Coronary artery (tissue), 2 donors: ENCODE measurements at places on chromosomes 12 and 14.

GRCh38 chr12:103282124-103282523, 213.6 kb downstream of the C12orf42 start:
- DNase-seq: no peak

DNA sequence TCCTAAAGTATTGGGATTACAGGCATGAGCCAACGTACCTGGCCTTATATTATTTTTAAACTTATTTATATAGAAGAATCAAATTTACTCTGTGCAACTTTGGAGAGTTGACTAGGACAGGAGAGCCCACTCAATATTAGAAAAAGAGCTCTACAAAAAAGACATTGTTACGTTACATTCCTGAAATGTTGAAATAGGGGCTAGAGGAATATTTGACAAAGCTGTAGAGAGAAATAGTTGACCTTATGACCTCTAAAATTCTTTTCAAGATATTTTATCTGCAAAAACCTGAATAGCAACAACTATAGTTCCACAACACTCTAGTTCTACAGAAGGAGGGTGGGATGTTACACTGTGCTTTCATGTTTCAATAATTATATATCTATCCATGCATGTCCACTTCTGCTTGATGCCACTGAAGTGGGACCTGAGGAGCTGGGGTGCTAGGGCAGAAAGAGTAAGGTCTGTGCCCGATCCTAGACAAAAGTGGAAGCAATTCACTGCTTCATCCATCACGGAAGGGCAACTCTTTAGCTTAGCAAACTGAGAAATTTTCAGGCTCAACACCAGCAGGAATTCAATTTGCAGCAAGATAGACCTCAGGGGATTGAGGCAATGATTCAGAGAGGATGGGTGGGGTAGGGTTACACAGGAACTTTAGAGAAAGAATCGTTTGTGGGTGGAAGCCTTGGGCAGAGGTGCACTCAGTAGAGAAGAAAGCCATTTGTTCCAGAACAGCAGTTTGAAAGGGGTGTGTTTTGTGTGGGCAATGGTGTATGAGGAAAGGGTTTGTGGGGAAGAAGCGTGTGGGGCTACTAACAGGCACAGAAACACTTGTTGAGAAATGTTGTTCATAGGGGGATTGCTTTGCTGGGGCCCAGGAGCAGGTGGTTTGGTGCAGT, 16.0 kb upstream of the RNASE10 start:
- DNase-seq: no peak

GRCh38 chr12:129034558-129035289, 181.4 kb downstream of the GLT1D1 start:
- no peak for DNase-seq

GRCh38 chr12:32889011-32889760, 7.4 kb downstream of the PKP2 start:
- DNase-seq: no peak

GRCh38 chr14:54366736-54367735, 29.8 kb upstream of the CDKN3 start:
- no peak for DNase-seq

DNA sequence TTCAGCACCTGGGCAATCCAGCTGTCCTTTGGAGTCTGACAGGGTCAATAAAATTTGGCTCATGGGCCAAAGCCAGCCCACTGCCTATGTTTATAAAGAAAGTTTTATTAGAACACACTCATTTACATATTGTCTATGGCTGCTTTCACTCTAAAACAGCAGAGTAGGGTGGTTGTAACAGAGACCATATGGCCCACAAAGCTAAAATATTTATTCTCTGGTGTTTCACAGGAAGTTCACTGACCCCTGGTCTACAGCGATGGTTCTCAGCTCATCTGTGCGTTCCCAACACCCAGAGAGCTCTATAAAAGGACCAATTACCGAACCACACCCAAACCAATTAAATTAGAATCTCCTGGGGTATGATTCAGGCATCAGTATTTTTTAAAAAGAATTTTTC, 37.7 kb upstream of the RTRAF start:
- DNase-seq: no peak

DNA sequence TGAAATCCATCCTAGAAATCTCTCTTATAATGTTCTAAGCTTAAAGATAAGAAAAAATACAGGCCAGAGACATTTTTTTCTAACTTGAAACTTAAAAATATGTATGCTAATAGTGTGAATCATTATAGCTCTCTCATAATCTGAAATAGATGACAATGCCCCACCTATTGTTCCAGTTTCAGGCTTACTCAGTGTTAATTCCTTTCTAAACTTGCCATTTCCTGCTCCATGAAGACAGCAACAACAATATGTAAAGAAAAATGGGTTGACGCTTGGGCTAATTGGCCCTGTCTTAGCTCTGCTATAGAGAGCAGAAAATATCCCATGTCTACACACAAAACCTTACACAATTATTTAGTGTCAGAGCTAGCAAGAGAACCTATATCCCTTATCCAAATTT, 37.1 kb downstream of the LMO3 start:
- DNase-seq: no peak

DNA sequence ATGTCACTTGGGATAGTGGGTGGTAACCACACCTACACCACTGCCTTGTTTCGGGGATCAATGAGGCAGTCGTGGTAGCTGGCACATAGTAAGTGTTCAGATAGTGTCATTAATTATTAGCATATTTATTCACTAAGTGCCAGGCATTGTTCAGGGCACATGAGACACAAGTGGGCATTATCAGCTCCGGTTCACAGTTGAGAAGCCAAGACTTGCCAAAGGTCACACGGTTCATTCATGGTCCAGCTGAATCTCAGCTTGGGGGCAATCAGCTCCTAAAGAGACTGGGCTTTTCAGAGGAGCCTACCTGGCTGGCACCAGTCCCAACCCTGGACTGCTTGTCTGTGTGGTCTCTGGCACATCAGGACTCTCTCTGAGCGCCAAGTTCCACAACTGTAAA, 121.3 kb downstream of the PTPN11 start:
- DNase-seq: no peak

- no peak for DNase-seq
These were observed 11.1 kb upstream of the EGLN3 start for GRCh38 chr14:33962016-33962415.

DNA sequence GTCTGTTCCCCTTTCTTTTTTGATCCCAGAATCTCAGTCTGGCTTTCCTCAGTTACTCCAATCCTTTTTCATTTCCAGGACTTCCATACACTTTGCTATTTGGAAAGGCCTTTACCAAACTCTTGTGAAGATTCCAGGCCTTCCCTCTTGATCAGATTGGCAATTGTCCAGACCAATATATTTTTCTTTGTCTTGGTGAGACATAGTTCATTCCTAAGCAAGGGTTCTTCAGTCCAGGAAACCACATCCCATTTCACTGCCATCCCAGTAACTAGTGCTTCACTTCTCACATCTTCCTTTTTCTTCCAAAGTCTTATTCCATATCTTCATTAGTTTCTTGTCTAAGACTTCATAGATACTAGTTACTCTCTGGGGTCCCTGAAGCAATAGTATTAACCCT, 2.1 kb upstream of the PTPRQ start:
- DNase-seq: no peak

DNA sequence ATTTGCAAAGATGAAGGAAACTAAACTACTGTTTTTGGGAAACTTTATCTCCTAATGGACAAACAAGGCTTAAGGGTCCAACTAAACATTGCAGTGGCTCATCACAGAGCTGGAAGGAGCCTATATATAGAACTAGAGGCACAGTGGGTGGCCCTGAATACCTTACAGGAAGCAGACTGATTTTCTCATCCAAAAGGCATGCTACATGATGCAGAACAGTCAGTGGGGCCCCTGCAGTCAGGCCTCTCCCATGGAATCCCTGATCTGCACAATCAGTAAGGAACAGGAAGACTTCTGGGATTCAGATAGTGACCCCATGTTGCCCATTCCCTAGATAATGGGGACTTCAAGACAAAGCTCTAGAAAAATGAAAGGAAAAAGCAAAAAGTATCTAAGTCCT, 1.9 kb upstream of the LLPH start:
- DNase-seq: no peak

- no peak for DNase-seq
These were observed 14.8 kb upstream of the BCL11B start for GRCh38 chr14:99286761-99287160.

GRCh38 chr12:9674226-9674590, 4.7 kb downstream of the CLEC2D start:
- no peak for DNase-seq

DNA sequence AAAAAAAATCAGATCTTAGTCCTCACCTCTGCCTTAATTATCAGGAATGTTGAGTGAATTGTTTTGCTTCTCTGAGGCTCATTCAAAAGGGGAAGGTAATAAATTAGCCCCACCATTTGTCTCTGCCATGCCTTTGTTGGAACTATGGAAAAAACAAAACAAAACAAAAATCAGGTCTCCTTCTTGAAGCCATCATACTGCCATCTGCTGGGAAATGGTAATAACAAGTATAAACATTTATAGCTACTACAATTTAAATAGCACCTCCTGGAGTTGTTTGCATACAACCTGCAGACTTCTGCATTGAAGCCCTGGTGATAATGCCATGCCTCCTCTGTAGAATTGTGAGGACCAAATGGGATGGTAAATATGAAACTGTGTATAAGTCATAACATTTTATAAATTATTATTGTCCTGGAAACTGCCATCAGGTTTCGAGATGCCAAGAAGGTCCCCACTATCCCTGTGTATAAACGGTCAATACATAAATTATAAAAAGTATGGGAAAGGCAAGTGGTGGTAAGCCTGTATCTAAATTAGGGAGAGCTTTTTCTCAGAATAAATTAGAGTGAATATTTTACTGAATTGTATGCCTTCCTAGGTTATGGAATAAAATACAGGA, 87.2 kb upstream of the FGD4 start:
- DNase-seq: no peak

DNA sequence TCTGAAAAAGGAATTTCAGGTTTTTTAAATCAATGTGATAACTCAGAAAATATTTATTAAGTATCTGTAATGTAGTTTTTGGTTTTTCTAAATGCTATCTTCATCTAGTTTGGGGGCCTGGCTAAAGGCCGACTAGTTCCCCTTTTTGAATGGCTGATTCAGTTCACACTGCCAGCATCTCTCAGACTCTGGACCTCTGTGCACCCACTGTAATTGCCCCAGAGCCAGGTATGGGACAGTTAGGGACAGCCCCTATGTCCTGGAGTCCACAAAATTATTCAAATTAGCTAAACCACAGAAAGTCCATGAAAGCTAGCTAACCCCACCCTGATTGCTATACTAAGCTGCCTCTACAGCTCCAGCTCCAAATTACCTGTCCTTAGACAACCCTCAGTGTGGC, 49.1 kb upstream of the RGS6 start:
- DNase-seq: no peak

DNA sequence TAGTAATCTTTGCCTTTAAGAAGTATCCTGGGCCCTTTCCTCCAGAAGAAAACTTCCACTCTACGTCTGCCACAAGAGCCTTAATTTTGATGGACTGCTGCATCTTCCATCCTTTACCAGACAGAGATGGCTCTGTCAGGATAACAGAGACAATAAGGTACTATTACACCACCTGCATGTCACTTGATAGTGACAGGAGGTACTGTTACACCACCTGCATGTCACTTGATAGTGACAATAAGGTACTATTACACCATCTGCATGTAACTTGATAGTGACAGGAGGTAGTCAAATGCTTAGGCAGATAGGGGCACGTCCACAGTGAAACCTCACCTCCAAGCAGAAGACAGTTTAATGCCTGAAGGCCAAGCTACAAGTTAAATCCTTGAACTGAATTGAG, 13.9 kb downstream of the OR6C74 start:
- DNase-seq: no peak

GRCh38 chr14:22159957-22160356, 429.1 kb downstream of the DAD1 start:
- no peak for DNase-seq

- no peak for DNase-seq
These were observed 1076.7 kb downstream of the TMTC2 start for GRCh38 chr12:83763425-83763824.

- DNase-seq: peak; percentile 58
These were observed 216.2 kb downstream of the BCL11B start for GRCh38 chr14:99055816-99056215.

DNA sequence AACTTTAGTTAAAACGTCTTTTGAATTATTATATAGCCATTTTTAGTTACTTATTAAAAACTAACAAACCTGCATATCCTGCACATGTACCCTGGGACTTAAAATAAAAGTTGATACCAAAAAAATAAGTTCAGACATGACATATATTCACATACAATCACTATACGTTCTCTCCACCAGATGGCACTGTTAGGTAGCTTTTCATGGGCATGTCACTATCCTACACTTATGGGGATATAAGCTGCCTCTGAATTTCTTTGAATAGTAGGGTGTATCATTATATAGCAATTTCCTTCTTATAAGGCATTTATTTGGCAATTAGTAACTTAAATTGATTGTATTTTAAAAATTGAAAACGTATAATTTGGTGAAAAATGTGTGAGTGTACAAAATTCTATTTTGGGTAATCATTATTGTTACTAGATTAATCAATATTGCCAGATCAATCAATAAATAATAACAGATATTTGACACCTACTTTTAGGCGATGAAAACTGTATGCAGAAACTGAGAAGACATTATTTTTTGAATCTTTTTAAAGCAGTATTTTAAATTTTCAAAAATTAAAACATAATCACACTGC, 31.8 kb upstream of the OR10A7 start:
- DNase-seq: no peak

- DNase-seq: no peak
These were observed 134.8 kb upstream of the VRK1 start for GRCh38 chr14:96662116-96662970.

- no peak for DNase-seq
These were observed 361.9 kb upstream of the FAR2 start for GRCh38 chr12:28787151-28787550.

GRCh38 chr12:87853448-87854003, 175.7 kb downstream of the C12orf50 start:
- no peak for DNase-seq

GRCh38 chr14:34623506-34623905, 6.4 kb downstream of the SNX6 start:
- no peak for DNase-seq

DNA sequence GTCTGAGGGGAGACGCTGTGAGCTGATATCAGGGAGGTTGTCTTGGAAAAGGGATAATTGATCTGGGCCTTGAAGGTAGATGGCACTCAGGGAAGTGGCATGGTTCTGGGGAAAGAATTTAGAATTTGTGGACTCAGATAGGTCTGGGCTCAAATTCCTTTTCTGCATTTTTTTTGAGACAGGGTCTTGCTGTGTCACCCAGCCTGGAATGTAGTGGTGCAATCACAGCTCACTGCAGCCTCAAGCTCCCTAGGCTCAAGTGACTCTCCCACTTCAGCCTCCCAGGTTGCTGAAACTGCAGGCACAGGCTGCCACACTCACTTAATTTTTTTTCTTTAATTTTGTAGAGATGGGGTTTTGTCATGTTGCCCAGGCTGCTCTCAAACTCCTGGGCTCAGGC, 98.1 kb upstream of the NCOR2 start:
- no peak for DNase-seq

GRCh38 chr12:76143343-76144244, 59.1 kb upstream of the NAP1L1 start:
- DNase-seq: no peak
